ENCODE measurements at places on chromosomes 5 and 9. TPM values are rescaled to one million over a fixed set of nuclear protein-coding genes. Genes with fewer than 3 reads are reported as not detected.

GRCh38 chr9:5278486-5278885 lies 26.0 kb downstream of the RLN2 start:
- DNase-seq = no peak
- H3K4me3 ChIP-seq = no peak overlapping the region
- H3K27me3 ChIP-seq = peaks cover 3% of the 10 kb centered on the region

DNA sequence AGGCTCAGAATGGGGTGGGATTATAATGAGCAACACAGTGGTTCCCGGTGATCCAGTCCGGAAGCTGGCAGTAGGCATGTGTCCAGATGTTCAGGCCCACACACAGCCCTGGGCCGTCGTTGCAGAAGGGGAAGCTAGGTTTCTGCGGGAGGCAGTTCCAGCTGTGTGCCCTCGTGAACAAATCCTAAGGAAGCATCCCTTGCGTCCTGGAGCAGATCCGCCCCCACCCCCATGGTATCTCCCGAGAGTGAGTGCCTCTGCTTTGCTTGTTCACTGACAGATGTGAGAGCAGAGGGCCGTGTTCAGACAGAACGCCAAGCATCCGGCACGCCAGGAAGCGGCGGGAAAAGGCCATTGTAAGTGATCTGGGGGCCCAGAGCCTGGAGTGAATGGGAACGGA lies 104.8 kb downstream of the PDE6A start:
- no peak overlapping the region for H3K4me3 ChIP-seq
- no peak for DNase-seq
- no peaks in the 10 kb centered on the region for H3K4me1 ChIP-seq

DNA sequence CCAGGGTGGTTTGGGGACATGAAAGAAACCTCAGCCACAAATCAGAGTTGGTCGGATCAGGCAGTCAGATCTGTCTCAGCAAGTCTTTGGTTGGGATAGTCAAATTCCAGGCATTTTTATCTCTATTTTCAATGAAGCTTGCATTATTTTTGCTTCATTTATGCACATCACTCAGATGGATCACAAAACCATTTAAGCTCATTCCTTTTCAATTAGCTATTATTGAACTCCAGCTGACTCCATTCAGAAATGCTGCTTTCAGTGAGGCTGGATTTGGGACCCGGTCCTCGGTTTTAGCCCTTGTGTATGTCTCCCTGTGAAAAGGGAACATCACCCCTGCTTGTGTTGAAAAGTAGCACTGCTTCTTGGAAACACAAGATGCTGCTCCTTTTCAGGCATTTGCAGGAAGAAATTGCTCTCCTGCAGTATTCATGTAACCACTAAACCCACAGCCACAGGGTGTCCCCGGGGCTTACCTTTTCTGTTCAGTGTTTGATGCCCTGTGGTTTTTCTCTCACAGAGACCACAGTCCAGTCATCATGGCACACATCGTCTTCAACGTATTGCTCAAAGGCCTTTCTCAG lies 232.9 kb downstream of the NFIB start:
- H3K4me3 ChIP-seq = no peak overlapping the region
- no peaks in the 10 kb centered on the region for H3K36me3 ChIP-seq
- no peak overlapping the region for H3K27ac ChIP-seq
- H3K27me3 ChIP-seq = no peaks in the 10 kb centered on the region

DNA sequence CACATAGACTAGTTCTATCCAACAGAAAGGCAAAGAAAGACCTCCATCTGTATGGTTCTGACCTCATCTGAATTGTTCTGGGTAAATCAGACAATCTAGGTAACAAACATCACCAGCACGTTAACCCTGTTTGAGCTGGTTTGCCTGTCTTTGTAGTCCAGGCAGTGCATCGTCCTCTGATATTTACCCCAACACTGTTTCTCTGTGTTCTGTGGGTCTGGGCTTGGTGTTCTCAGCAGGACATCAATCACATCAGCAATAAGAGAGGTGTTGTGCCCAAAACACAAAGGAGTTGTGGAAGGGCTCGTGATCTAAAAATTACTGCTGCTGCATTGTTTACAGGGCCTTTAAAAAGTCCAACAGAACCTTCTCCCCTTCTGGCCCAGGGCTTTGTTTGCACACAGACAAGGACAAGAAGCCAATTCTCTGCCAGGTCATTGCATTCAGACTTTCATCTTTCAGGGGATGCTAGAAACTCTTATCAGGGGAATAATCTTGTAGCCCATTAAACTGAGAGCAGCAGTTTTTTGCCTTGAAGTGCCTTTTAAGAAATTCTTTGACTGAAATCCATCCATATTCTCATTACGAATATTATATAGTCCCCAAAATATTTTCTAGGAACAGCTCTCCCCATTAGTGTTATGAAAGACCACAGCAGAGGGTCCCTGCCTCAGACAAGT lies 30.5 kb upstream of the MAP1B start:
- no peak overlapping the region for H3K4me3 ChIP-seq
- no peak for DNase-seq
- H3K4me1 ChIP-seq = no peaks in the 10 kb centered on the region
- no peaks in the 10 kb centered on the region for H3K36me3 ChIP-seq
- peaks cover 15% of the 10 kb centered on the region for H3K27me3 ChIP-seq

GRCh38 chr5:127813633-127814587 lies 110.7 kb downstream of the CCDC192 start:
- no peaks in the 10 kb centered on the region for H3K36me3 ChIP-seq
- no peak for DNase-seq
- no peaks in the 10 kb centered on the region for H3K4me1 ChIP-seq
- H3K27ac ChIP-seq = no peak overlapping the region
- no peak overlapping the region for H3K4me3 ChIP-seq

GRCh38 chr9:126861707-126862103 lies 1.3 kb downstream of the ZBTB34 start:
- H3K36me3 ChIP-seq = peaks cover 16% of the 10 kb centered on the region
- peak overlapping the region; percentile 90 for H3K4me3 ChIP-seq
- DNase-seq = peak; percentile 69

DNA sequence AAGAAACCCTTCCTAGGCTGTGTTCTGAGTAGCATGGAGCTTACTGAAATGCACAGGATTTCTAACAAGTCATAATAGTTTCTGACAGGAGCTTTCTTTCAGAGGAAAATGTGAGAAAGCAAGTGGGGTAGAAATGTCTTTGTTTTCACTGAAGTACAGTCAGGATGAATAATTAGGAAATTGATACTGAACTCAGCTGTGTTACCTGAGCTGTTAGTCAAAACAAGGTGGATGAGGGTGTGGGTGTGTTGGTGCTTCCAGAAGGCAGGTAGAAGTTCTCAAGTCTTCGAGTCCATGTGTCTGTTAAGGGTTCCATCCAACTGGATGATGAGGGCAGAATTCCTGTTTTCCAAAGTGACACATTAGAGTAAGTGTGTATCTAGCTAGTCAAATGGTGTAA lies 122.4 kb downstream of the BASP1 start:
- no peaks in the 10 kb centered on the region for H3K4me1 ChIP-seq
- no peak overlapping the region for H3K27ac ChIP-seq
- H3K27me3 ChIP-seq = no peaks in the 10 kb centered on the region
- H3K36me3 ChIP-seq = no peaks in the 10 kb centered on the region

DNA sequence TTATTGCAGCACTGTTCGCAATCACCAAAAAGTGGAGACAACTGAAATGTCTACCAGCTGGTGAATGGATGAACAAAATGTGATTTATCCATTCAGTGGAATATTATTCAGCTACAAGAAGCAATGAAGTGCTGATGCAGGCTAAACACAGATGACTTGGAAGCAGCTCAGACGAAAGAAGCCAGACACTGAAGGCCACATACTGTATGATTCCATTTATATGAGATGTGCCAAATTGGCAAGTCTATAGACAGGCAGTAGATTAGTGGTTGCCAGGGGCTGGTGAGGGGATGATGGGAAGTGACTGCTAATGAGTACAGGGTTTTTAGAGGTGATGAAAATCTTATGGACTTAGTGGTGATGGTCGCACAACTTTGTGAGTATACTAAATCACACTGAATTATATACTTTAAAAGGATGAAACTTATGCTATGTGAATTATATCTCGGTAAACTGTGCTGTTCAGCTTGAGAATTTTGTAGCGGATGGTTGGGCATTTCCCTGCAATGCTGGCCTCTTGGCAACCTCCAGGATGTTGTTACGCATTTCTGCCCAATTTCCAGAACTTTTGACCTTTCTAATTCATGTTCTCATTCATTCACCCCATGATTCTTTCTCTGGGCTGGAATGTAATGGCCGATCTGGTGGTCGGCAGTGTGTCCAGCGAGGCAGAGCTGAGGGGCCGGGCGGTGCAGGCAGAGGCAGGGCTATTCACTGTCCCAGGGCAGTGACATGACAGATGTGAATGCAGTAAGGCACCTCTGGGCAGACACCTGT lies 22.0 kb upstream of the WNK2 start:
- H3K4me1 ChIP-seq = peaks cover 7% of the 10 kb centered on the region
- H3K27me3 ChIP-seq = no peaks in the 10 kb centered on the region
- no peaks in the 10 kb centered on the region for H3K36me3 ChIP-seq
- DNase-seq = no peak
- no peak overlapping the region for H3K27ac ChIP-seq
- no peak overlapping the region for H3K4me3 ChIP-seq

DNA sequence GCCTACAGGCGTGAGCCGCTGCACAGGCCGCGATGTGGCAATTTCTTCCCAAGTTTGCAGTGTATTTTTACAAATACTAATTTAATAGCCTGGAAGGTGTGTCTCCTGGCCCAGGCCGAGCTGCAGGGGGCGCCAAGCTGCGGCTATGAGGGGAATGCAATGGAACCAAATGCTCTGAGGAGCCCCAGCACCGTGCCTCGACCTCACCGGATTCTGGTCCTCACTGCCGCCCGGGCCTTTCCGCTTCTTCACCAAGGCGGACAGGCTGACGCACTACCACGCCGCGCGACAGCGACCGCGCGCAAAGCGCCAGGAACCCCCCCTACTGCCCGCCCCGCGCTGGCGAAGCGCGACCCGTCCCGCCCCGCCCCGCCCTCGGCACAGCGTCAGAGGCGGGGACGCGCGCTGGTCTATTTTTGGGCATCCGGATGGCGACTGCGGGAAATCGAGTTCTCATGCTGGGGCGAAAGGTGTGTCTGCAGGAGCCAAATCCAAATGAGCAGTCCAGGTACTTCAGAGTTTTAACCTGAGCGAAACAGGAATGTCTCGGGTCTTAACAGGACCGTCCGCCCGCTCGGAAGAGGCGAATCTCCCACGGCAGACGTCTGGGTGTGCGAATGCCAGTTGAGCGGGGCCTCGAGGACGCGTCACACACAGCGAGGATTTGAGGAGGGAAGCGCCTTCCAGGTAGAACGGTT lies 31.7 kb upstream of the PRXL2C start:
- H3K27ac ChIP-seq = no peak overlapping the region
- H3K4me1 ChIP-seq = peaks cover 3% of the 10 kb centered on the region
- no peaks in the 10 kb centered on the region for H3K27me3 ChIP-seq

DNA sequence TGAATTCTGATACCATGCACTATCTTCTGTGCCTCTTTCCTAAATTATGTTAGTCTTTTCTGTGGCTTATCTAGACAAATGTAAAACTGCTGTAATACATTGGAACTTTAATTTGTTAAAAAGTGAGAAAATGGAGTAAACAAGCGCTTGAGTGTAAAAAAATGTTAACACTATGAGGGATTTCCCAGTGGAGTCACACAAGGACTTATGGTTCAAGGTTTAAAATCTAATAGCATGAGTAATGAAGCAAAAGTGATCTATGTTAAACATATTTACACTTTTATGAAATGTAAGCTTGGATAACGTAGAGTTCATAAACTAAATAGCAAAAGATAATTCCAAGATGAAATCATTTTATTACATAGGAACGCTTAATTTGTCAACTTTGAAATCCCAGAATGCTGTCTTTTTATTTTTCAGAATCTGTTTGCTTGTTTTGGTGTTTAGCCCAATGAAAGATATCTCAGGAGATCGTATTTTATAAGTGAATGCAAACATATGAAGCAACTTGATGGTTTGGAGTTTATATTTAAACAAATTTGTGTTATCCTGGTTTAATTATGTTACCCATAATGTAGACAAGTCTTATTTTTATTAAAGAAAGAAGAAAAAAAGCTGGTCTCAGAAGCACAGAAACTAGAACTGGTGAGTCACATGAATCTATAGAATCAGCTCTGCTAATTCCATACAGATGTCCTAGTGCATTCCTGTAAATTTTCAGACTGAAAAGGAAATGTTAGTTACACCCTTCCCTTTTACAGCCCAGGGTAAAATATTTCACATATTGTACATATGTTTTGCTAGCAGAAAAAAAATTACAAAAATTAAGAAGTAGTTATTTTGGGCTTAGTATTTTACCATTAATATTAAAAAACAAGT lies 34.2 kb upstream of the FBN2 start:
- no peaks in the 10 kb centered on the region for H3K27me3 ChIP-seq
- no peaks in the 10 kb centered on the region for H3K36me3 ChIP-seq
- H3K4me1 ChIP-seq = no peaks in the 10 kb centered on the region
- no peak overlapping the region for H3K27ac ChIP-seq
- H3K4me3 ChIP-seq = no peak overlapping the region

- H3K27ac ChIP-seq = no peak overlapping the region
- no peaks in the 10 kb centered on the region for H3K4me1 ChIP-seq
- no peaks in the 10 kb centered on the region for H3K27me3 ChIP-seq
These were observed 118.2 kb upstream of the PRR16 start for GRCh38 chr5:120345947-120346346.

- H3K4me3 ChIP-seq = no peak overlapping the region
- H3K27ac ChIP-seq = no peak overlapping the region
- H3K36me3 ChIP-seq = no peaks in the 10 kb centered on the region
- no peak for DNase-seq
- no peaks in the 10 kb centered on the region for H3K4me1 ChIP-seq
These were observed 30.8 kb downstream of the ZSWIM6 start for GRCh38 chr5:61362796-61363368.

DNA sequence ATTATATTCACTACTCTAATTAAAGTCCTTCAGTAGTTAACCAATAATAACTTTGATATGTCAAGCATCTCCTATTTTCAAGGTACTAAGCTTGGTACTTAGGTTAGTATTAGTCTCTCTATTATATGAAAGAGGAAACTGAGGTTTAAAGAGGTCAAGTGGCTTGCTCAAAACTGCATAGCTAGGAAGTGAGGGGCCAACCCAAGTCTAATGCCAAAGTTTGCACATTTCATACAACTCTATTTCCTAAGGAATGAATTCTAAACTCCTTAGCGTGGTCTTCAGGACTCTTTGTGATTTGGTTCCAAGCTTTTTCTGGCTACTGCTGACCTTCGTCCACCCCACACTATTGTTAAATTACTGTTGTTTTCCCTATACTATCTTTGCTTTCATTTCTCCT lies 9.9 kb upstream of the SHOC1 start:
- H3K27ac ChIP-seq = no peak overlapping the region
- peaks cover 10% of the 10 kb centered on the region for H3K4me1 ChIP-seq

DNA sequence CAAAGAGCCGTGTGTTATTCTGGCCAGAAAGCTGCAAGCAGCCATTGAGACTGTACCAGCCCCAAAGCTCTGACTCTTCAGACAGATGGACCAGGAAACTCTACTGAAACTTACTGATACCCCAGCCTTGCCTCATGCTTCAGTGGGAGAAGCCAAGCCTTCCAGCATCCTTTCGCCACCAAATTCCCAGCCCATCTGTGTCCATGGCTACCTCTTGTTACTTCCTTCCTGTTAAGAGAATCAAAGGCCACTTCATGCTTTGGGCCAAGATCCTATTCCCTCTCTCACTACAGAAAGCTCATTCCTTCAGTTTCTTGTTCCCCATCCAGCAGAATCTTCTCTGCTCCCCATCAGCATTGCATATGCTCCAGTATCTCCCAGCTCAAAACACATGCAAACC lies 46.9 kb upstream of the FREM1 start:
- peaks cover 36% of the 10 kb centered on the region for H3K4me1 ChIP-seq
- peaks cover 6% of the 10 kb centered on the region for H3K27me3 ChIP-seq
- no peak overlapping the region for H3K4me3 ChIP-seq
- DNase-seq = no peak
- H3K27ac ChIP-seq = no peak overlapping the region

Gene STOM
- total RNA-seq = 50.3 TPM

Gene LHFPL2
- total RNA-seq = 0.30 TPM

Gene GPRIN1
- 3.7 TPM for total RNA-seq
